ENCODE measurements at places on chromosomes 5 and 9. TPM values are rescaled to one million over a fixed set of nuclear protein-coding genes. Genes with fewer than 3 reads are reported as not detected.

Gene COMMD10
- 37.8 TPM for total RNA-seq

Gene SNCB
- not detected for total RNA-seq

Gene ADAMTS16
- total RNA-seq, result 1.7 TPM

Gene MUSK
- total RNA-seq, result 4.4 TPM

Gene PLAC8L1
- not detected for total RNA-seq

Gene APBA1
- 0.88 TPM for total RNA-seq

Gene TPRN
- 28.1 TPM for total RNA-seq

Gene TRIM36
- 69.0 TPM for total RNA-seq

GRCh38 chr9:130493021-130493420 lies 48.3 kb downstream of the ASS1 start:
- no peak for DNase-seq

- DNase-seq, result no peak
Measured at GRCh38 chr5:53613061-53613460, 52.6 kb downstream of the NDUFS4 start.

- no peak for DNase-seq
Measured at GRCh38 chr9:136002881-136003280, 41.7 kb upstream of the UBAC1 start.

DNA sequence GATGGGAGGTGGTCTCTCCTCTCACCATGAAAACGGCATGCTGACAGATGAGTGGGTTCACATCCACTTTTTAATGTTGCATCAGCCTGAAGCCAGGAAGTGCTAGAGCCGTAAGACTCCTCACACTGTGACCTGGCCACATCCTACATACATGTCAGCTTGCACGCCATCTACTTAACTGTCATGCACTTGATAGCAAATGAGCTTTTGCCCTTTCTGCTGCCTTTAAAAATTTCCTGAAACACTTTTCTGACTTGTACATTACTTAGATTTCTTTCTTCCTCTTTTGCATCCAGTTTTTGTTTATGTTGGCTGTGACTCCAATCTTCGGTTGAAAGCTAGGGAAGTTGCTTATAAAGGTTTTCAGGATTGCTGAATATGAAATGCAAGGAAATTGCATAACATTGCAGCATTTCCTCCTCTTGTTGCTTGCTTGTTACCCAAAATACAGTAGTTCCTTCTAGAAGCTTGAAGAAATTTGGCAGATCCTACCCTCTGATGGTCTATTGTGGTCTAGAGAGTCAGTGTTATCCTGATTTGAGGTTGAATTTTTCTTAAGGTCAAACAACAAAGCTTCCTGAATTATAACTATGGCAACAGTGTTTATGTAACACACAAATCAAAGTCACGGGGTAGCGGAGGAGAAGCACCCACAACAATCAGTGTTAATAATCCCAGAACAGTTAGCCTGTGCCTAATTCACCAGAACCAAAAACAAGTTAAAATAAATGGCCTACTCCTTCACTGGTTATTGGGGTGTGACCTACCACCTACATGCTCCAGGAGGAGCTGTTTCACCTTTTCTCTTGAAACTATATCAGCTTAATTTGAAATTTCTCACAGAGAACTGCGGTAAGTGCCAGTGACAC lies 232.5 kb downstream of the ARHGAP26 start:
- DNase-seq, result no peak

- DNase-seq, result peak; percentile 89
Measured at GRCh38 chr5:10563945-10564837, at the start of gene ANKRD33B. ANKRD33B (plus strand) TSS chr5:10564070; CDS start chr5:10564468, 398 bp downstream.

- DNase-seq, result no peak
Measured at GRCh38 chr9:2749485-2749884, 32.2 kb downstream of the KCNV2 start.

DNA sequence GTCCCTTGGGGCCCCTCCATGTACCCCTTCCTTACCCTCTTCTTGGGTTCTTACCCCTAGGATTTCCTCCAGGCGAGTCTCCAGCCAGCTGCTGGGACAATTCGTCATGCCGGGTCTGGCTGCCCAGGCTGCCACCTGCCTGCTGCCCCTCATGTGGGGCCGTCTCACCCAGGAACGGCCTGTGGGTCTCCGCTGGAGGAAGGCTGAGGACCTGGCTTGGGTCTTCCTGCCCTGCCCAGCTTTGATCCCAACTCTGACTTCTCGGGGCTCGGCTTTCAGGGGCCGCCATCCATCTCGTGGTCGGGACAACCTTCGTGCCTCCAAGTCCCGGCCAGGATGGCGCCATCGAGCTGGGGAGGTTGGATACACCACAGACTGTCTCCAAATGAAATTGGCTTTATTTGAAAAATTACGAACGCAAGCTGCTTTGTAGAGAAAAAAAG lies 38.1 kb downstream of the HMCN2 start:
- DNase-seq, result no peak

- no peak for DNase-seq
Measured at GRCh38 chr9:72675586-72675985, 154.2 kb downstream of the TMC1 start.

- no peak for DNase-seq
Measured at GRCh38 chr9:38153152-38153909, 84.3 kb upstream of the SHB start.

DNA sequence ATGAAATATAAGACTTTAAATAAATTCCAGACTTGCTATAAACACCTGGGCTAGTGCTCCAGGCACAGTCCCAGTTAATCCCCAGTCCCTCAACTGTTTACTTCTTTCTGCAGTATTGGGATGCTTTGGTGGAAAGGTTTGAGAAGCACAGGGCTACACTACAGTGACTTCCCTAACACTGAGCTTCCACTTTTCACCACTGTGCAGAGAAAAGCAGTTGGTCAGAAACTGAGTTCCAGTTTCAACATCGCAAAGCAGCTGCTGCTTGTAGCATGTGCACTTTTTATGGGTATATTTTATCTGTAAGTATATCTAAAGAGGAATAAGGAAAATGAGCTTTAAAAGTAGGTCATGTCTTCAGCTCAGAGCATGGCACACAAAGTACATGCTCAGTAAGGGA lies 339.7 kb downstream of the NTRK2 start:
- DNase-seq, result no peak

GRCh38 chr9:76223749-76224340 lies 170.4 kb downstream of the RFK start:
- DNase-seq, result no peak

DNA sequence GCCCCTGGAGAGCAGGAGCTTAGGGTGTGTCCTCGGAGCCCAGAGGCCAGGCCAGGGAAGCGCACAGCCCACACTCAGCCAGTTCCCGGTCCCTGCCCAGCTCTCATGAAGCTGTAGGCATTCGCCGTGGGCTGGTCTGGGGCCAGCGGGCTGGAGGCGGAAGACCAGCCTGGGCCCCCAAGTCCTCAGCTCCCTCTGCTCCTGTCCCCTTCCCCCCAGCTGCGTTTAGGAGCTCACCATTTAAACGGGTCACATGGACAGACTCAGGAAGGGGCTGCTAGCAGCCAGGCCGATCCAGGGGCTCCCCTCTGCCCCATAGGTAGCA lies 17.4 kb downstream of the DNLZ start:
- no peak for DNase-seq
